ENCODE measurements at places on chromosomes 4 and X.
A peak's percentile ranks its signal among the peaks of the same experiment; 100 is the strongest.

DNA sequence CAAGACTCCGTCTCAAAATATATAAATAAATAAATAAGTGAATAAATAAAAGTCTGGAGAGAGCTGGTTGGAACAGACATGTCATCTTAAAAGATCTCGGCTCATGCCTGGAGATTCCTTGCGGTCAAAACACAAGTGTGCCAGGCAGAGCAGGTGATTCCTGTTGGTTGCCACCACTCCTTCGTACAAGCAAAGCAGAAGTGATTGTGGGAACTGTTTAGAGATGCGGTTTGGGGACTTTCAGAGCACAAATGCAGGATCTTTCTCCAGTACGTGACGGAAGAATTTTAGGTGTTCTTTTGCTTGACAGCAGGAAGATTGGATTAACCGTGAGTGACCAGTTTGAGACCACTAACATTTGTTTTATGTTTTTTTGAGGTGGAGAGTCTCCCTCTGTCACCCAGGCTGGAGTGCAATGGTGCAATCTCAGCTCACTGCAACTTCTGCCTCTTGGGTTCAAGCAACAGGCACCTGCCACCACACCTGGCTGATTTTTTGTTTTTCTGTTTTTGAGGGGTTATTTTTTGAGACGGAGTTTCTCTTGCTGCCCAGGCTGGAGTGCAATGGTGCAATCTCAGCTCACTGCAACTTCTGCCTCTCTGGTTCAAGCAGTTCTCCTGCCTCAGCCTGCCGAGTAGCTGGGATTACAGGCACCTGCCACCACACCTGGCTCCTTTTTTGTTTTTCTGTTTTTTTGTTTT is 2.8 kb upstream of the CRLF2 start:
- DNase-seq, result peak; percentile 19

GRCh38 chrX:118528071-118528737 is 32.6 kb downstream of the DOCK11 start:
- no peak for DNase-seq

- peak; percentile 44 for DNase-seq
These were observed 7.7 kb upstream of the GABRE start for GRCh38 chrX:151982222-151982621.

- peak; percentile 19 for DNase-seq
These were observed 207.5 kb downstream of the FAM47B start for GRCh38 chrX:35150052-35150451.

GRCh38 chr4:86942185-86942666 is 7.4 kb downstream of the AFF1 start:
- DNase-seq, result no peak

DNA sequence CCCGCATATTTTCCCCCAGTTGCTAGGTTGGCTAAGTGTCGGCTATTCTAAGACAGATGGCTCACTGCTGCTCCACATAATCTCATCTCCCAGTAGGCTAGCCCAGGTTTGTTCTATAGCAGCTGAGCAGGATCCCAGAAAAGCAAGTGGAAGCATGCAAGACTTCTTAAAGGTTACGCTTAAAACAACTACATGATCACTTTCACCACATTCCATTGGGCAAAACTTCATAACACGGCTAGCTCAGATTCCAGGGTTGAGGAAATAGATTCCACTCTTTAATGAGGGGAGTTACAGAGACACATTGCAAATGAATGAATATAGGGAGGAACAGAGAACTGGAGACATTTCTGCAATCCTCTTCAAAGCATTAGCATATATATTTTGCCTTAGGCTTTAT is 12.9 kb upstream of the RAB33B start:
- DNase-seq, result no peak

GRCh38 chr4:2332201-2332975 is 70.5 kb upstream of the MXD4 start:
- DNase-seq, result no peak

DNA sequence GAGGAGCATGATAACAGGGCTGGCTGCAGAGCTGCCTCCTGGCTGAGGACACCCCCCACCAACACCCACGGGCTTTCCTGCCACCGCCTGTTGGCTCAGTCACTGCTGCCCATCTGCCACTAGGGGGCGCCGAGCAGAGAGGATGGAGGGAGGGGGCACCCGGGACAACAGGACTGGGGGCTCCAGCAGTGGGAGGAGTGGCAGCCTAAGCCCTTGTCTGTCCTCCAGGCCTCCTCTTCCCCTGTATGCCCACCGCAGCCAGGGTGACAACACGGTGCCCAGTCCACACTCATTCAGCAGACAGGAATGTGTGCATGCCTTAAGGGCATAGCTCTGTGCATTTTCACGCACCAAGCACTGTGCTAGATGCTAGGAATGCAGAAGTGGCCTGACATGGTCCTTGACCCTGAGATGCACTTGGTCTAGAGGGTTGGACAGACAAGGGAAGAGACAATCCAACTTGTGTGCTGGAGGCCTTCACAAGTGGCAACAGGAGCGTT is 149.9 kb downstream of the AMMECR1 start:
- DNase-seq, result no peak

GRCh38 chrX:47264483-47265173 is 31.8 kb downstream of the USP11 start:
- peak; percentile 60 for DNase-seq

GRCh38 chr4:86664959-86665358 is 70.8 kb downstream of the PTPN13 start:
- DNase-seq, result no peak

DNA sequence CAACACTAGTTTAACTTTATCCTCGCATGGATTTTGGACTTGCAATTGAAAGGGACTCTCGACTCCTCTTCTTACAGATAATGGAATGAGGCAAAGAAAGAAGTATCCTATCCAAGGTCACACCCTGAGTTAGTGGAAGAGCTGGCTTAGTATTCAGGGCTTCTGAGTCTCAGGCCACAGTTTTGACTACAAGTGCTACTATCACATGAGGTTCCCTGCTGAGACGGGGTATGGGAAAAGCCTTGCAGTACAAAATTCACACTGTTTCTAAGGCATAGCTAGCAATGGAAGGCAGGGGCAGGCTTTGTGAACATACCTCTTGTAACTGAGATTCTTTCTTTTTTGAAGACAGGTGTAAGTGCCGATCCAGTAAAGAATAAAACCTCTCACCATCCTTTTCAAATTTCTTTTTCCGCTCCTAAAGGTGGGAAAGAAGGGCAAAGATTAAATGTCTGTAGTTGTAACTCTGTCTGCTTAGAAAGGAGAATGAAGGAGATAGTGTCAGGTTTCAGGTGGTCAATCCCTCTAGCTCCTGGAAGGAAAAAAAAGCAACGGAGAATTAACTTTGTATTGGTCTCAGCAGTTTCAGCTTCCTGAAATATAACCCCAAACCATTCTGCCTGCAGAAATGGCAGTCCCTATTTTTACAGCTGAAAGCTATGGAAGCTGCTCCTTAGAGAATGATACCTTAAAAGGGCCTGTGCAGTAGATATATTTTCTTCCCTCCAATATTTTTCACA is 199.0 kb downstream of the OPHN1 start:
- no peak for DNase-seq

DNA sequence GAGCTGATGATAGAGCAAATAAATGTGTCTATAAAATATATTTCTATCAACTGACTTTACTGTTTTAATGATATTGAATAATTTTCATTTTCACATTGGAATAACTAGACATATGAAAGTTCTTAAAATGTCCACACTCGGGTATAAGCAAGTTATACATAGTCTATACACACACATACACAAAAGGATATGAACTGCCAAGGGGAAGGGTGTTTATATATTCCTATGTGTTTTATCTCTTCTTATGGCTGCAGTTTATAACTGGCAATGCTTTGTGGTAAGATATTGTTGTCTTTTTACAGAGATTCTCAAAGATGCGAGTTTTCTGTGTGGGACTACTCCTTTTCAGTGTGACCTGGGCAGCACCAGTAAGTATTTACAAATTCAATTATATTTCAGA is 1.6 kb downstream of the MEPE start:
- no peak for DNase-seq

DNA sequence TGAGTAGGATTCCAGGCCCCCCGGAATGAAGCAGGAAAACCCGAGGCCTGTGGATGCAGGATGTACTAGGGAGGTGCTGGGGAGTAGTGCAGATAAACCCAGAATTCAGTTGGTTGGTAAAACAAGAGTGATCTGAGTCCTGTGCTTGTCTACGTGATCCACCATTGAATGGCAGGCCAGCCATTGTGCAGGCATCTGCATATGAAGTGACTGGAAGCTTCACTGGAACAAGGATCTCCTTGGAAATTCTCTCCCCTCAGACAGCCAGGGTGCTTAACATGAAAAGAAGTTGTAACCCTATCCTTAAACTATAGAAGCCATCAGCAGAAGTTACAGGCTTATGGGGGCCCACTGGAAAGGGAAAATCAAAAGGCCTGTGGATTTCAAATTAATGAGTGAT is 656 bp upstream of the GSPT2 start:
- no peak for DNase-seq

GRCh38 chr4:153211986-153212728 is 7.9 kb downstream of the TRIM2 start:
- DNase-seq, result peak; percentile 54

GRCh38 chr4:30056016-30056766 is 664.0 kb upstream of the PCDH7 start:
- no peak for DNase-seq

GRCh38 chr4:150050566-150050965 is 27.7 kb upstream of the DCLK2 start:
- DNase-seq, result no peak

GRCh38 chrX:77975755-77976154 is 6.3 kb upstream of the PGAM4 start:
- DNase-seq, result no peak

DNA sequence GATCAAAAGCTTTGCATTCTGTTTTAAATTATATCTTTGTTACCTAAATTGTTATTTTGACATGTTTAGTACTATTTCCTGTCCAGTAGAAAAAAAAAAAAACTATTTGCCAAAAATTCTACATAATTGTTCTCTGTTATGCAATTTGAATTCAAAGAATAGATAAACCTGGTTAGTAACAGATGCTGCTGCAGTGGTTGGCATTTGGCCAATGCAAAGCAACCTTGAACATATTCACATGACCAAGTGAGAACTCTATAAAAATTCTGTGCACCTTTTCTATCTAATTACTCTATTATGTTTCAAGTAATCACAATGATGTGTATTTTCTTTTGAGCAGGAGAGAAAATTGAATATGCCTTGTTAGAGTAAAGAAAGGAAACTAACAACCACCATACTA is 1473.4 kb downstream of the RPA4 start:
- DNase-seq, result peak; percentile 2

Data from muscle of leg (tissue), 16 donors.